Activated CD8-positive, alpha-beta memory T cell treated with anti-CD3 and anti-CD28 coated beads, Interleukin-2, amount 50 U/mL, for 48 hours (primary cell): ENCODE measurements at places on chromosomes 4 and X.

DNA sequence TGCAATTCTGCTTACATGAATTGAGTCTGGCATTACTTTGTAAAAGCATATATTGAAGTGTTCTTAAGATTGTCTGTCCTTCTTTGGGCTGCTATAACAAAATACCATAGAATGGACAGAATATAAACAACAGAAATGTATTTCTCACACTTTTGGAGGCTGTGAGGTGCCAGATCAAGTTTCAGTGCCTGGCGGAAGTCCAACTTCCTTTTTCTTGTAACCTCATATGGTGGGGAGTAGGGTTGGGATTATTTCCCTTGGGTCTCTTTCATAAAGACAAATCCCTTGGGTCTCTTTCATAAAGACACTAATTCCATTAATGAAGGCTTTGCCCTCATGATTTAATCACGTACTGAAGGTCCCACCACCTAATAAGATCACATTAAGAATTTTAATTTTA, 199.3 kb upstream of the GRID2 start:
- DNase-seq: no peak

DNA sequence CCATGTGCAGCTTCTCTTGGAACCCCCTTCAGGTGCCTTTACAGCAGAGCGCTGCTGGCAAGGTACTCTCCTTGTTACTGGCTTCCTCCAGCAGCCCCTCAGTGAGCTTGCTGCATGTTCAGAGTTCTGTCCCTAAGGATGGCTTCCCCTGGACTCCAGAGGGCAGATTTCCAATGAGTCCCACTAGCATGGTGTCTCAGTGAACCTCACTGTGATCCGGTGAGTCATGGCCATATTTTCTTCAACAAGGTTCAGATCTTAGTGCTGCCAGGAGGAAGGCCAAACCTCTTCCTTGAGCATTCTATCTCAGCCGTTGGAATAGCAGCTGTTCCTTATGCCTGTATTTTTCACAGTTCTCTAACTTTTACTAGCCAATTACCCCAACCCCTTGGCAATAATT, 98.8 kb downstream of the CASK start:
- DNase-seq: no peak

- no peak for DNase-seq
Observed at GRCh38 chrX:39667191-39667590, 430.6 kb downstream of the BCOR start.

- DNase-seq: peak; percentile 72
Observed at GRCh38 chr4:48093991-48094416, 40.0 kb downstream of the TXK start.

DNA sequence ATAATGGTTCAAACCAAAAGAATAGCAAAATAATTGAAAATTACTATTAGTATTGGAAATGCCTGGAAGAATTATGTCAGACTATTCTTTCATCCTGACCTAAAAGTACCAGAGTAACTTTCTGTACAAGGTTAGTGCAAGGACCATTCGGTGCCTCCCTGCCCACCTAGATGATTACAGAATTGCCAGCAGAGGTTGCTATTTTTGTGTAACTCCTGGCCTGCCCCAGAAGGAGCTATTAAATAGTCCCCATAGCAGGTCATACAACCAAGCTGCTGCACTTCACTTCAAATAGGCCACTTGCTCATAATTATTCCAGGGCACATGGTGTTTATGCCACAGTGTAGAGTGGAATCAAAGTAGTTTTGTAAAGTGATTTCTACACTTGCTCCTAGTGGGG, 831.1 kb upstream of the PABPC4L start:
- no peak for DNase-seq

GRCh38 chr4:86592553-86593249, 1.4 kb upstream of the PTPN13 start:
- DNase-seq: no peak

GRCh38 chr4:8205241-8205707, 6.2 kb downstream of the SH3TC1 start:
- DNase-seq: no peak

DNA sequence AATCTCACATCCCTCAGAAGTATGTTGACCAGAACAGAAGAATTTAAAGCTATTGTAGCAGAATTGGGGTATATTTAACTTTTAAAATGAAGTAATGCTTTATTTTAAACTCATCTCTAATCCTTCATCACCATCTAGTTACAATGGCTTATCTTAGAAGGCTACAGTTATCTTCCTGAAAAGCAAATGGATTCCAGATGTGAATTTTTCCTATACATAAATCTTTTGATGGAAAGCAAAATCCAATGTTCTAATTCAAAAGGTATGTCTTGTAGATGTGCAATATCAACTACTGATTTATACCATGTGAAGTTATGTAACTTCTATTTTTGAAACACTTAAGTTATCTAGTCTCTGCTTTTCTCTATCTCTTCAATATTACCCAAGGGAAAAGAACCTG, 47.6 kb downstream of the CCNG2 start:
- DNase-seq: no peak

DNA sequence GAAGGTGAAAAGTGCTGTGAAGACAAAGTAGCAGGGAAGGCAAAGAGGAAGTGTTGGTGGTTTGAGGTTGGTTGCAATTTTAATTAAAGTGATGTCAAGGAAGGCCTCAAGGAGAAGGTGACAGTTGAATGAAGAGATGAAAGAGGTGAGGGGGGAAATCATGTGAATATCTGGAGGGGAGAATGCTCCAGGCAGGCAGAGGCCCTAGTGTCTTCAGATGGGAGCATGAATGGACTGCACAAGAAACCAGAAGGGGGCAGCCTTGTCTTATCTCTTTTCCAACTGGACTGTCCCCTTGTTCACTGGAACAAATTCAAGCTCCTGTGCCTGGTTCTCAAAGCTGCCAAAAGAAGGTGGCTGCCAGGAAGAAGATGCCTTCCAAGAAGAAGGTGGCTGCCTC, 68.4 kb downstream of the MAOB start:
- no peak for DNase-seq

DNA sequence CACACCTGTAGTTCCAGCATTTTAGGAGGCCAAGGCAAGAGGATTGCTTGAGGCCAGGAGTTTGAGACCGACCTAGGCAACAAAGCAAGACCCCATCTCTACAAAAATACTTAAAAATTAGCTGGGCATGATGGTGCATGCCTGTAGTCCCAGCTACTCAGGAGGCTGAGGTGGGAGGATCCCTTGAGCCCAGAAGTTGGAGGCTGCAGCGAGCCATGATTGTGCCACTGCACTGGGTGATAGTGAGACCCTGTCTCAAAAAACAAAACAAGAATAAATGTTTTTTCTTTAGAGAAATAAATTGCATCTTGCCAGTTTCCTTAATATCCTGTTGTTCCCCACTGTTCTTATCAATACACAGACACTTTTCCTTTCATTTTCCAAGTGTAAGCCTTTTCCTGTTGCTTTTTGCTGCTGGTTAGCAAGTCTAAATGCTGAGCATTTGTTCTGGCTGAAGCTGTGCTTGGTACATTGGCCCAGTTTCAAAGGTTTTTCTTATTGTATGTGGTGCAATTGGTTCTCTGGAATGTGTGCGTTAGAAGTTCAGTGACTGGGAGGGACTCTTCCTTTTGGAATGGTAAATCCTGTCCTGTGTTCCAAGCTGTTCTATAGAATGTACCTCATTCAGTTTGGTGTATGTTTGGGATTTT, 98.2 kb downstream of the AFF1 start:
- DNase-seq: no peak

DNA sequence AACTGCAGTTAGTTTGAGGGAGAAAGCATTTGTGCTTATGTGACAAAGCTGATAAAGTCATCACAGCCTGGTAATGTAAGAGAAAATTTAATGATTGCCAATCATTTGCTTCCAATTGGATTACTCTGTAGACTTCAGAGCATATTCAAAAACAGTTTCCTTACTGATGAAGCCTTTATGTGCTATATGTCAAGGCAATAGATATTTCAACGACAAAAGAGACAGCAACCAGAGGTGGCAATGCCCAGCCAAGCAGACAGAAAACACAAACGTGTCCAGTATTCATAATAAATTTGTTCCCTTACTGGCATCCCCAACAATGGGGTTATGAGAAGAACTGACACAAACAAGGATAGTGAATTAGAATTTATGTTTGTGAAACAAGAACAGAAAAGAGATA, 1840.3 kb upstream of the PCDH7 start:
- DNase-seq: no peak

- DNase-seq: no peak
Observed at GRCh38 chr4:28774344-28774743, 1913.7 kb downstream of the STIM2 start.

DNA sequence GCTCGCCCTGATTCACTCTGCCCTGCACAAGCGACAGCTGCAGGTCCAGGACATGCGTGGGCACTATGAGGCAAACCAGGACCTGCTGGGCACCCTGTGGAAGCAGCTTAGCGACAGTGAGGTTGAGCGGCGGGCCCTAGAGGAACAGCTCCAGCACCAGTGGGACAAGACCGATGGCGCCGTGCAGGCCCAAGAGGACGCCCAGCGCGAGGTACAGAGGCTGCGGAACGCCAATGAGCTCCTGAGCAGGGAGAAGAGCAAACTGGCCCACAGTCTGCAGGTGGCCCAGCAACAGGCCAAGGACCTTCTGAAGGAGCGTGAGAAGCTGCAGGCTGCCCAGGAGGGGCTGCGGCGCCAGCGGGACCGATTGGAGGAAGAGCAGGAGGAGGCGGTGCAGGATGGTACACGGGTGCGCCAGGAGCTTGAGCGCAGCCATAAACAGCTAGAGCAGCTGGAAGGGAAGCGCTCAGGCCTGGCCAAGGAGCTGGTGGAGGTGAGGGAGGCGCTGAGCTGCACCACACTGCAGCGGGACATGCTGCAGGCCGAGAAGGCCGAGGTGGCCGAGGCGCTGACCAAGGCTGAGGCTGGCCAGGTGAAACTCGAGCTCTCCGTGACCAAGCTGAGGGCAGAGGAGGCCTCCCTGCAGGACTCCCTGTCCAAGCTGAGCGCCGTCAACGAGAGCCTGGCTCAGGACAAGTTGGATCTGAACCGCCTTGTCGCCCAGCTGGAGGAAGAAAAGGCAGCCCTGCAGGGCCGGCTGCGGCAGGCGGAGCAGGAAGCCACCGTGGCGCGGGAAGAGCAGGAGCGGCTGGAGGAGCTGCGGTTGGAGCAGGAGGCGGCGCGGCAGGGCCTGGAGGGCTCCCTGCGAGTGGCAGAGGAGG, 12.8 kb downstream of the SMIM10L2A start:
- no peak for DNase-seq

GRCh38 chrX:77446908-77447652, at the start of gene FGF16:
FGF16 (plus strand) TSS chrX:77447389; CDS start chrX:77447675, 286 bp downstream.
- DNase-seq: peak; percentile 47

DNA sequence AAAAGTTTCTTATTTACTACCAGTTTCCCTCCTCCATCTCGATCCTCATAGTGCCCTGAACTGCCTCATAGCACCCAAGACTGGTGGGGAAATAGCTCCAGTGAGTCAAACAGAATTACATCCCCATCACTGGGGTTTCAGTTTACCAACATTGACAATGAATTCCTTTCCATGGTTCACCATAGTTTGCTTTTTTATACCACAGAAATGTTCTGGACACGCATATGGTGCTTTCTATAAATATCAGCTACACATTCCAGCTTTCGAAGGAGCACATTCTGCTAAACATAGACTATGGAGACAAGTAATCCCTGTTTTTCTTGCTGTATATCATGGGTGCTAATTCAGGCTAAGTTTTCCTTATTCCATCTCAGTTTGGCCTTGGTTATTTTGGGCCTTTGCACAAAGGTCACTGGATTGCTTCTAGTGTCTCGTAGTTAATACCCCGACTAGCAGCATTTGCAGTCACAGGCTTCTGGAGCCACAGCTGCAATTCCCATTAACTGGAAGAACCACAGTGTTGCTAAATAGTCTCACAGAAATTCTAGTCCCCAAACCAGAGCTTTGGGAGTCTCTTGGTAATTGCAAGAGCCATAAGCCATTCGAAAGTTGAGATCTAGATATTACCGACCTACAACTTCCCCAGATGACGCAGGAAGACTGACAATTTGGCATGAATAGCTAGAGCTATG, 53.4 kb upstream of the TRPC3 start:
- DNase-seq: no peak

DNA sequence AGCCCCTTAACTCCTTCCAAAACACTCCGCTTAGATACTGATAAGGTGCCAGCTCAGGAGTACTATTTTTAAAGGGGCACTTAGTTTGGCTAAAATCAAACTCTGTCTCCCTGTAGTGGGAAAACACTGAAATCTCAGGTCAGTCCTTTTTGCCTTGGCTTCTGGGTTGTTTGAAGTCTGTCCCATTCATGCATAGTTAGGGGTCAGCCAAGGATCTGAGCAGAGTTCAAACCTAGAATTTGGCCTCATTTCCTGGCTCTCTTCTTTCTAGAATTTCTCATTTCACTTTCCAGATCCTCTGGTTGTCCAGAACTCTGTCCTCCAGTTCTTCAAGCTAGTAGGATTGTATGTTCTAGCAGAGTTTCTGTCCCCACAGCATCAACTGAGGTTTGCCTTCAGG, 31.5 kb downstream of the NAT8L start:
- DNase-seq: no peak

GRCh38 chr4:166091912-166092510, 219.0 kb downstream of the TLL1 start:
- DNase-seq: no peak

GRCh38 chr4:75429208-75429607, 85.0 kb downstream of the RCHY1 start:
- DNase-seq: no peak

DNA sequence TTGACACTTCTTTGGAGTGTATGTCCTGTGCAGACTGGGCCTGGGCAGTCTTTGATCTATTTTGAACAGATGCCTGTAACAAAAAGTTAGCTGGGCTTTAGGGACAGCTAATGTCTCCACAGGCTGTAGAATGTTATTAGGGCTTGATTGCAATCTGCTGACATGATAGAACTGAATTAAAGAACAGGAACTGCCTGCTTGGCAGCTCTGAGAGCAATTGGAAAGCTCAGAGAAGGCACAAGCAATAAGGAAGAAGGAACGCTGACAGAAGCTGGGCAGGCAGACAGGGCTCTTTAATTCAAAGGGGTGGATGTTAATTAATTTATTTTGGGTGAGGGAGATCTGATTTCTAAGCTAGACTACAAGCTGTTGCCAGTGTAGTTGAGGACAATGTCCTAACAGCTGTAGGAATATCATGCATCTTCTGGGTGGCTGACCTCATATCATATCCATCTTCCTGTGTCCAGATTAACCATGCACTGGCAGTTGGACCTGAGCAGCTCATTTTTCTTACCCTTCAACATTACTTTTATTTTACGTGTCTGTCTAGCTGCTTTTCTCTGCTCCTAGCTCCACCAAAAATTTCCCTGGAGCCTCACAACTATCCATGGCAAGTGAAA, 20.7 kb upstream of the GRXCR1 start:
- no peak for DNase-seq

GRCh38 chrX:44011506-44011905, 38.3 kb upstream of the NDP start:
- no peak for DNase-seq

DNA sequence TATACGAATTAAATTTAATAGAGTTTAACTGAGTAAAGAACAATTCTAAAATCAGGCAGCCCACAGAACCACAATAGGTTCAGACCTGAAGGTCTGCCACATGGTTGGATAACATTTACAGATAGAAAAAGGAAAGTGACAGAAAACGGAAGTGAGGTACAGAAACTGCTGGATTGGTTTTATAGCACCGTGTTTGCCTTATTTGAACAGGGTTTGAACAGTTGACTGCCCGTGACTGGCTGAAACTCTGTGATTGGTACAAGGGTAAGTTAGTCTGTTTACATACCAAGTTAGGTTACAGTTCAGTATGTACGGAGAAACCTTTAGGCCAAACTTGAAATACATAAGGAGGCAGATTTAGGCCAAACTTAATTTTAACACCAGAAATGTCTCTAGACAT, 64.1 kb upstream of the ATXN3L start:
- DNase-seq: no peak
